ENCODE measurements at places on chromosomes 13 and 19.

DNA sequence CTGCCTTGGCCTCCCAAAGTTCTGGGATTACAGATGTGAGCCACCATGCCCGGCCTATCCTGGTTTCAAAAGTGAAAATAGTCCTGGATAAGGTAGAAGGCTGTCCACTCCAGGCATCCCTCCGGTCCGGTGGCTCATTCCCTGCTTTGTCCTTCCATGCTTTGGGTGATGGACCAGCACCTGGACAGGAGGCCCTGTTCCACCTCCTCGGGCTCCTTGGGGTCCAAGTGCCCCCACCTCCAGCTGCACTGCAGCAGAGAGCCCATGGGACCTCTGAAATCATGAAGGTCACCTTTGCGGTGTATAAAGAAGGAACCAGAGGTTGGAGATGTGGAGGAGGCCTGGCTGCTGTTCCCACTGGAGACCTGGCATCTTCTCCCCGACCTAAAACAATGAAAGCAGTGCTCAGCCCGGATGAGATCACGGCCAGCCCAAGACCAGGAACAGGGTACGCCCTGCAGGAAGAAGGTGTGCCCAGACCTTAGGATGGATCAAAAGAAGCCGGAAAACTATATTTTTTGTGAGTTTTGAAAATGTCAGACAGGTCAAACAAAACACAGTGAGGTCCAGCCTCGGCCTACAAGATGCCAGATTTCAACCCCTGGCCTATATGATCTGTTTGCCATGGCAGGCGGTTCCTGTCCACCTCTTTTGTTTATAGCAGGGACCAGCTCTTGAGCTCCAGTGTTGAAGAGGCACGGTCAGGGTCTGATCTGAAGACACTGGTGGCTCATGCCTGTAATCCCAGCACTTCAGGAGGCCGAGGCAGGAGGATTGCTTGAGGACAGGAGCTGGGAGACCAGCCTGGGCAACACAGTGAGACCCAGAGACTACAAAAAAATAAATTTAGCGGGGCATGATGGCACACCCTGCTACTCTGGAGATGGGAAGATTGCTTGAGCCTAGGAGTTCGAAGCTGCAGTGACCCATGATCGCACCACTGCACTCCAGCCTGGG lies 5.8 kb downstream of the LSR start:
- DNase-seq: no peak

DNA sequence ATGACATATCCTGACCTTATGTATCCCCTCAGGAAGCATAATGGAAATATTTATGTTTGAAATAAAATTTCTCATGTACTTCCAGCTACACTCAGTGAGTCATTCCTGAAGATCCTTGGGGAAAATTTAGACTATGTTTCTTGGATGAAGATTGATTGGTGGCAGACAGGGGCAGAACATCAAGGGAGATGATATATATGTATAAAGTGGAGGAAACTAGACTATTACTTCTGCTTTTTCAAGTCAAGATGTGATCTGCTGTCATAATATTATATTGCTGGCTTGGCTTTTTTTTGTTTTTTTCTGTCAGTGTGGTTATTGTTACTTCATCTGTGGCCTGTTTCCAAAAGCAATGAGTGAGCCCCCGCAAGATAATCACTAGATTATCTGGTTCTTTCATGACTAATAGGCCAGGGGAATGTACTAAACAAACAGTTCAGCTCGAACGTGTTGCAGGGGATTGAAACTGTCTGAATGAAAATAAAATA lies 87.2 kb upstream of the TNFSF11 start:
- DNase-seq: no peak

GRCh38 chr19:13718733-13719132 lies 45.6 kb upstream of the MRI1 start:
- no peak for DNase-seq

DNA sequence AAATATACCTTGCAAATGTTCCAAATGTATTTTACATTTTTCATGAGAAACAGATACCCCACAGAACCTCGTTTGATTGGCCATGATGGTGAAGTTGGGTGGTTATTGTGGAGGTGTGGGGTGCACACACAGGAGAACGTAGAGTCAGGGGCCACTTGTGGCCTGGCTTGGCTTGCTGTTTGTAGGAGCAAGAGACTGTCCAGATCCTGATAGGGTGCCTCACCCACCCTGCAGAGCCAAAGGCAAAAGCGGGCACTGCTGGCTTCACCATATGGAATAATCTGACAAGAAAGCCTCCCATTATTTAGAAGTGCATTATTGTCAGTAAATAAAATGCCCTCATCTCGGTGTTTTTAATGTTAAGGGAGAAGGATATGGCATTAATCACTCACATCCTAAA lies 330.2 kb downstream of the TEX29 start:
- no peak for DNase-seq

DNA sequence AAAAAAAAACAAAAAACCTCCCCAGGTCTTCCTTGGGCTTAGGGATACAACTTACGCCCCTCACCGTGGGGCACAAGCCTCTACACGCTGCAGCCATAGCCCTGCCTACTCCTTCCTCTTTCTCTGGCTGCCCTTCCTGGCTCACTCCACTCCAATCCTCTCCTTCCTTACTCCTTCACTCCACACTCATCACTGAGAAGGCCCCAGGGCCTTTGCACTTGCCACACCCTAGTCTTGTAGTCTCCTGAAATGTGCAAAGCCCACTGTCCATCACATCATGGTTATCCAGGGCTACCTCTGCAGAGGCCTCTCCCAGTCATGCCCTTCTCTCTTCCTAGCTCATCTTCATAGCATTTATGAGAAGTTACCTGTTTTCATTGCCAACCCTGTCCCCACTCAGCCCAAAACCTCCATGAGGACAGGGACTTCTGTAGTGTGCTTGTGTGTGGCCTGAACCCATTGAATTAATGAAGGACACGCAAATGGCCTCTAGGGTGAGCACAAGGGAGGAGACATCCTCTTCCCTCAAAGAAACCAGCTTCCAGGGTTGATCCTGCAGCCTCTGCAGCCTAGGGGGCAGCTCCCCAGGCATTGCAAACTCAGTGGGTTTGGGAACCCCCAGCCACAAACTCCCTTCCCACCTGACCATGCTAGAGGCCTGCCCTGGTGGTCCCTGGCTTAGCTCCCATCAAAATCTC lies 7.9 kb upstream of the HSH2D start:
- no peak for DNase-seq

- DNase-seq: no peak
Measured at GRCh38 chr19:7661744-7662538, 6.9 kb upstream of the RETN start.

DNA sequence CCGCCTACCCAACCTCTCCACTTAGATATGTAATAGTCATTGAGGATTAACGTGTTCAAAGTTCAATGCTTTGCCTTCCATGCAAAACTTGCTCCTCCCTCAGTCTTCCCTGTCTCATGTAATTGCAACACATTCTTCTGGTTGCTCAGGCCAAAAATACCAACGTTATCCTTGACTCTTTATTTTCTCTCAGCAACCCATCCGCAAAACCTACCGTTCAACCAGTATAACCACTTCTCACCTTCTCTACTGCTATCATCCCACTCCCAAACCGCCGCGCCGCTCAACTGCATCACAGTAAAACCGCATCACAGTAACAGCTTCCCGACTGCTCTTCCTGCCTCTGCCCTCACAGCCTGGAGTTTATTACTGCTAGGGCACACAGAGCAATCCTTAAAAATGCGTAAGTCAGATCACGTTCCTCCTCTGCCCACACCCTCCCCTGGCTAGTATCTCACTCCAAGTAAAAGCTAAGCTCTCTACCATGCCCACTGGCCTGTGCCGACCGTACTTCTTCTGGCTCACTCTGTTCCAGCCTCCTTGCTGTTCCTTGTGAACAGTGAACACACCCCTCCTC lies 8.2 kb downstream of the MTIF3 start:
- no peak for DNase-seq

DNA sequence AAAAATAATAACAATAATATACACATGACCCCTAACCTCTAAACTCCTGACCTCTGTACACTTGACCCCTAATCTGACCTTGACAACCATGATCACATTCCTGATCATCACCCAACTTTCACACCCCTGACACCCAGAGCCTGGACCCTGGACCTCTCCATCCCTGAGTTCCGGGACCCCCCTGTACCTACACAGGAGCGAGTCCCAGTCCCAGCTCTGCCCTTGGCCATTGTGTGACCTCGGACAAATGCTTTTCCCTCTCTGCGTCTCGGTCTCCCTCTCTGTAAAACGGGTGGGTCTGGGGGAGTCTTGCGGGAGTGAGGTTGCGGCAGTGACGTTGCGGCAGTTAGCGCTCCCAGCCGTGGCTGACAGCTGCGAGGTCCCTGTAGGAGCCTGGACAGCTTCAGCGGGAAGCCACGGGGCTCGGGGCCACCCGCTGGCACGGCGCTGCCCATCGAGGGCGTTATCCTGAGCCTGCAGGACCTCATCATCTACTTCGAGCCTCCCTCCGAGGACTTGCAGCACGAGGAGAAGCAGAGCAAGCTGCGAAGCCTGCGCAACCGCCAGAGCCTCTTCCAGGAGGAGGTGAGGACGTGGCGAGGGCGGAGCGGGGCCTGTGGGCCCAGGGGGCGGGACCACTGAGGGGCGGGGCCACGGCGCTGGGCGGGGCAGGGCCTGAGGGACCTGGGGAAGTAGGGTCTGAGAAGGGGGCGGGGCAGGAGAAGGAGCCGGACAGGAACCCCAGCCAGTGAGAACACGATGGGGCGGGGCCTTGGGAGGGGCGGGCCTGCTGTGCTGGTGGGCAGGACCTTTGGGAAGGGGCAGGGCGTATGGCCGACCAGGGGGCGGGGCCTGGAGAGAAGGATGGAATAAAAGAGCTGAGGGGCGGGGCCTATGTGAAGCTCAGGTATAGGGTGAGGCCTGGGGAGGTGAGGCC lies 19.2 kb downstream of the RYR1 start:
- DNase-seq: peak; percentile 56

- DNase-seq: no peak
Measured at GRCh38 chr13:41985788-41986508, 25.0 kb upstream of the VWA8 start.

- DNase-seq: no peak
Measured at GRCh38 chr19:38739440-38740256, 4.6 kb downstream of the CAPN12 start.

GRCh38 chr19:48728911-48729664 lies 9.6 kb upstream of the MAMSTR start:
- no peak for DNase-seq

GRCh38 chr19:2113439-2114211 lies 16.9 kb downstream of the IZUMO4 start:
- DNase-seq: no peak

DNA sequence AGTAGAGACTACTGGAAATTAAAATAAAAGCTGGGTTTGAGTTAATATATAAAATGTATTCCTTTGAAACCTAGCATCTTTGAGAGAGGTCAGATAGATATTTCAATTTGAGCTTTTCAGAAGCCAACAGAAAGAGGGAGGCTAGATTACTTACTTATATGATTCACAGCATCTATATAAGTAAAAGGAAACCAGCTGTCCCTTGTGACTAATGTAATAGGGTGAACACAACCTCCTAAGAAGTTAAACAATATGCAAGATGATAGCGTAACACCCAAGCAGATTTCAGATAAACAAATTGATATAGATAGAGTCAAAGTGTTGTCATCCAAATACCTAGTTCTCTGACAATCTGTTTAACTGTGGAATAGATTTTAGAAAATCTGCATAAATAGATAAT lies 393.5 kb upstream of the GPC6 start:
- no peak for DNase-seq

GRCh38 chr13:45702088-45702487 lies at the start of gene CBY2:
Gene CBY2, plus strand, starts transcription at chr13:45702320. Its CDS starts 71 bp downstream, at chr13:45702391.
- no peak for DNase-seq

Measured in GM06990 (cell line).